AG08395 (cell line): ENCODE measurements at places on chromosomes 12 and 14.

DNA sequence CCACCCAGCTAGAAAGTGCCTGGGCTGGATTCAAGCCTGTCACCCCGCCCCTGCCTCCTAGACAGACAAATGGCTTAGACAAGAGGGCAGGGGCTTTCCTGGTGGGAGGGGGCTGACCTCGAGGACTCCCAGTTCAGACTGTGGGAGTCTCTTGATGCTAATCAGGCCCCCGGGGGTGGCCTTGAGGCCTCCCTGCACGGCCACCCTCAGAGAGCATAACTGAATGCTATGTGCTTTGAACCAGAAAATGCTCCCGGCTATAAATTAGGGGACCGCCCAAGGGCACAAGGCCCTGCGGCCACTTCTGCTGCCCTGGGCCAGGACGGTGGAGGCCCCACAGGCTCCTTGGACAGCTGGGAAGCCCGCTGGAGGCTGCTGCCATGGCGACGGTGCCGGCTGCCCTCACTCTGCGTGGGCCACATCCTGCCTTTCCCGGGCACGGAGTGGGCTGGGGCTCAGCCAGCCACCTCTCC lies 111.0 kb upstream of the NCOR2 start:
- DNase-seq = no peak

GRCh38 chr14:99475179-99475578 lies 5.5 kb downstream of the SETD3 start:
- DNase-seq = no peak

- DNase-seq = peak; percentile 54
Measured at GRCh38 chr12:12788675-12789368, 3.4 kb downstream of the APOLD1 start.

DNA sequence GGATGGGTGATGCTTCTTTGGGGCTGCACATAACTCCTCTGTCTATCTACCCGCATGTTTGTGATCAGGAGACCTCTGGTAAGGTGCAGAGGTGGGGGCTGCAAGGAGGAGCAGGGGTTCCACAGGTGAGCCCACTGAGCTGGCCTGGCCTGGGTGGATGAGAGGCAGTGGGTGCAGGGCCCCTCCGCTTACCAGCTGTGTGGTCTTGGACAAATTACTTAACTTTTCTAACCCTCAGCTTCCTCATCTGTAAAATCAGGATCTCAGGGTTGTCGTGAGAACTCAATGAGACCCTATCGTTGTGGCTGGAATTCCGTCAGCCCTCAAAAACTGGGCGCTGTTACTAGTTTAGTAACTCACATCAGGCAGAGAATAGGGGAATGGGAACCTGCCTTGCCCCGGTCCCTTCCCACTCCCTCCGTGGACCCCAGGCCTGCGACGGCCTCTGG lies 7.5 kb downstream of the PTPN6 start:
- no peak for DNase-seq

DNA sequence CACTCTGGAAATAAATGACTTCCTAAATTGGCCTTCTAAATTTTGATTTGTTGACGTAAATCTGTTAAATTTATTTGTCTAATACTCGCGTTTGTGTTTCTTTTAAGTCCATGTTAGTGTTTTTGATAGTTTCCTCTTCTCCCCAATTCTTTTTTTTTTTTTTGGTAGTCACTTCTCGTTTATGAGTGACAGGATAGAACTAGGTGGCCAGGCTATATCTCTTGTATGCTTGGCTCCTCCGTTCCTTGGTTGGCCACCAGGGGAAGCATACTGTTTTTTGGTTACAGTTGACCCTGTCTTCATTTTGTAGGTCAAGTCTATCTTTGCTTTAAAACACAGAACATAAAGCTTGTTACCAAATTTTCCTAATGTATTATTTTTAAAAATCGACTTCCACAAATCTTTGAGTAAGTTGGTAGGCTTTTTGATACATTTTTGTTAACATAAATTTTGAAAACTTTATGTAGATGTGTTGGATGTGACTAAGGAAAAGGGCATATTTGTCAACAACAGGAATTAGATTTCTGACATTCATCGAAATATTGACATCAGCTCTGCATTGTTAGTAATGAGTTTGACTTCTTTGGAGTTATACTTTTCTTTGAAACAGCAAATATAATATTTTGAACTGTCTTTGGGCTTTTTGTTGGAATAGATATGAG lies 2.2 kb downstream of the RCOR1 start:
- peak; percentile 75 for DNase-seq

- no peak for DNase-seq
Measured at GRCh38 chr12:50059440-50060119, 2.2 kb downstream of the ASIC1 start.

DNA sequence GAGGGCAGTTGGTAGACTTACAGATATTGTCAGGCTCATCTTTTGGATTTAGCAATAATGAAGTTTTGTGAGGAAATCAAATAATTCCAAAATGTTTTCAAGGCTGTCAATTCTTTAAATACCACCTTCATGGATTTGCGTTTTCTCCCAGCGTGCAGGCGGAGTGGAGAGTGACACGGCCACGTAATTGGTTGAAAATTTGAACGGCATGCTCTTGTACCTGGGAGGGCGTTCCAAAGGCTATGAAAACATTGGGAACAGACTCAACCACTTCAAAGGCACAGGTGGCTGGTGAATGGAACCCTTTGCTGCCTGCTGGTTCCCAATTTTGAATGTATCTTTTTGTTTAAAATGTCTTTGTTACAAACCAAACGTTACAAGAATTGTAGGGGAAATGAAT lies 12.4 kb downstream of the SMIM41 start:
- no peak for DNase-seq

- DNase-seq = no peak
Measured at GRCh38 chr14:74405663-74406062, 20.3 kb downstream of the SYNDIG1L start.

DNA sequence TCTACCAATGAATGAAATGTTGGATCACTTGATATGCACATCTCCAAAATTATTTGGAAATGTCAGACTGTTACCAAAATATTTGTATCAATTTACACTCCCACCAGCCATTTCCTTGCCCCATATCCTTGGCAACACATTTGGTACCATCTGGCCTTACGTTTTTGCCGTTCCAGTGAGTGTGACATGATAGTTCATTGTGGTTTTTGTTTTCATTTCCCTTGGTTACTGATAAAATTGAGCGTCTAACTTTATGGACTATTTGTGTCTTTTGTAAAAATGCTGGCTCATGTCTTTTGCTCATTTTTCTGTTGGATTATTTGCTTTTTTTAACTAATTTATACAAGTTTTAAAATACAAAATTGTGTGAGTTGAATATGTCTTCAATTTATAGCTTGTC lies 11.0 kb downstream of the KLHDC1 start:
- no peak for DNase-seq

DNA sequence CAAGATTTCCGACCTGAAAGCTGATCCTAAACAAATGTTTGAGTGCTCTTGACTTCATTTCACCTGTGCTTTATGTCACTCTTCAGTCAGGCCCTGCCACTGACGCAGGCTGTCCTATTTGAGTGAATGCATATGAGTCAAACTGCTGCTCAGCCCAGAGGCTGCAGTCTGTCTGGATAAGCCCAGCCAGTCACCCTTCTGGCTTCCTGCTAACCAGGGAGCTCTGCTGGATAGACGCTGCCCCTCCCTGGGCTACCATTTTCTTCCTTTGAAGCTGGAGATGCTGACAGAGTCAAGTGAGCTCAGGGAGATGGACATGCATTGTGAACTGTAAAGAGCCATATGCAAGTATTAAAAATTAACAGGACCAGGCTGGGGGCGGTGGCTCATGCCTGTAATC lies 5.1 kb upstream of the TUNAR start:
- no peak for DNase-seq

DNA sequence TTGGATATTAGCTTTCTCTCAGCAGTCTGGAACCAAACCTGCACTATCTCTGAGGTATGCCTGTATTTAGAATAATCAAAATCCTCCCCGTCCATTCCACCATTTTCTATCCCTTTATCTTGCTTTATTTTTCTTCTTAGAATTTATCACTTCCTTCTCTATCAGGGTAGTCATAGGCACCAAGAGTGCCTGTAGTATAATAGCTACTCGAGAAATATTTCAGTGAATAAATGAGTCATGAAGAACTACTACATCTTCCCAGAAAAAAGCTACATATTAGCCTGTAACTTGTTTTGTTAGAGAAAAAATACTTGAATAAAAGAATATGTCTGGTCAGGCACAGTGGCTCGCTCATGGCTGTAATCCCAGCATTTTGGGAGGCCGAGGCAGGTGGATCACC lies 4.3 kb downstream of the SLC2A14 start:
- DNase-seq = peak; percentile 17
